ENCODE measurements at places on chromosomes 5 and 9. TPM values are rescaled to one million over a fixed set of nuclear protein-coding genes. Genes with fewer than 3 reads are reported as not detected.

FAM78A gene
- 93.5 TPM for total RNA-seq

ADAMTS12 gene
- total RNA-seq: 0.17 TPM

GRCh38 chr5:125006011-125006685, 259.7 kb upstream of the ZNF608 start:
- DNase-seq: no peak

DNA sequence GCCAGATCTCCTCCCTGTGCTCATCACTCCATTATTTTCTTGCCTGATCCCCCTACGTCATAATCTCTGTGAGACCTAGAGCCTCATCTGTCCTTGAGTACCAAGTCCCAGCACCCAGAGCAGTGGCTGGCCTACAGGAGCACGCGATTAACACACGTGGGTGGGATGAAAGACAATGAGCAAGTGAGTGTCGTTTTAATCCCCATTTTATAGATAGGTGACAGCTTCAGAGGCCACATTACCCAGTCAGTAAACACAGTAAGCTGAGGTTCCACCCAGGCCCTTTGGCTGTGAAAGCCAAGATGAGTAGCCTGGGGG, 17.3 kb downstream of the TRUB2 start:
- DNase-seq: no peak

PCDH1 gene
- total RNA-seq: not detected

C9orf153 gene
- 0.55 TPM for total RNA-seq

GRCh38 chr5:141814064-141814964, 63.9 kb downstream of the PCDH1 start:
- DNase-seq: peak; percentile 39

- DNase-seq: no peak
These were observed 995.4 kb upstream of the ACO1 start for GRCh38 chr9:31389075-31389474.

- no peak for DNase-seq
These were observed 62.3 kb upstream of the CDK5RAP2 start for GRCh38 chr9:120642129-120642770.

Measured in CD4-positive, alpha-beta memory T cell (primary cell).